Thoracic aorta (tissue), 2 donors: ENCODE measurements at places on chromosomes 12 and 14. TPM values are rescaled to one million over a fixed set of nuclear protein-coding genes. Genes with fewer than 3 reads are reported as not detected.

DNA sequence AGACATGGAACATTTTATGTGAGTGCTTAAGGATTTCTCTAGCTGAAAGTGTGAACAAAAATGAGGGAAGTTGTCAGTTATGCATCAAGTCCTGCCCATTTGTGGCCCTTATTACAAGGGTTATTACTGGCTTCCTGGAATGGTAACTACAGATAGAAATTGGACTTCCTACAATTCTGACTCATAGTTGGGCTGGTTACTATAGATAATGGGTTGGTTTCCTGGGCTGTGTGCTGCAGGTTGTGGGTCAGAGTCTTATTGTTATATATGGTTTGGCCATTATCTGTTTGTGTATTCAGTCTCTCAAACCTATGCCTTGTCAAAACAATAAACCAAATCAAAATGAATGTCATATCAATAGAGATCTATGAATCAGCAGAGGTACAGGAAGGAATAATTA is 313.7 kb downstream of the ADAMTS20 start:
- DNase-seq, result no peak

GRCh38 chr12:10669533-10669932 is 4.3 kb downstream of the STYK1 start:
- no peak for DNase-seq

OR6C74 gene
- total RNA-seq, result not detected

GRCh38 chr12:53989227-53990113 is 4.5 kb downstream of the HOXC10 start:
- no peak for DNase-seq

- no peak for DNase-seq
These were observed 358.8 kb downstream of the C12orf50 start for GRCh38 chr12:87670448-87670847.

FOXM1 gene
- total RNA-seq, result 2.2 TPM

ADAMTS20 gene
- not detected for total RNA-seq
